ENCODE measurements at places on chromosomes 11 and 22.
A peak's percentile ranks its signal among the peaks of the same experiment; 100 is the strongest.

- peak; percentile 11 for DNase-seq
Measured at GRCh38 chr11:94800414-94800813, 32.3 kb downstream of the AMOTL1 start.

DNA sequence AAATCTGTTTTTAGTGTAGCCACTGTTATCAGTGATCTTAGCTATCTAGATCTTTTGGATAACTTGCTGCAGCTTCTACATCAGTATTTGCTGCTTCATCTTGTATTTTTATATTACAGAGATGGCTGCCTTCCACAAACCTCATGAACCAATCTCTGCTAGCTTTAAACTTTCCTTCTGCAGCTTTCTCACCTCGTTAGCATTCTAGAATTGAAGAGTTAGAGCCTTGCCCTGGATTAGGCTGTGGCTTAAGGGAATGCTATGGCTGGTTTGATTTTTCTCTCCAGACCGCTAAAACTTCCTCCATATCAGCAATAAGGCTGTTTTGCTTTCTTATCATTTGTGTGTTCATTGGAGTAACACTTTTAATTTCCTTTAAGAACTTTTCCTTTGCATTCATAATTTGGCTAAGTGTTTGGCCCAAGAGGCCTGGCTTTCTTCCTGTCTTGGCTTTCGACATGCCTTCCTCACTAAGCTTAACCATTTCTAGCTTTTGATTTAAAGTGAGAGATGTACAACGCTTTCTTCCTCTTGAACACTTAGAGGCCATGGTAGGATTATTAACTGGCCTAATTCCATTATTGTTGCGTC is 51.9 kb downstream of the LDLRAD3 start:
- no peak for DNase-seq

- no peak for DNase-seq
Measured at GRCh38 chr11:646214-646613, 9.1 kb downstream of the DRD4 start.

DNA sequence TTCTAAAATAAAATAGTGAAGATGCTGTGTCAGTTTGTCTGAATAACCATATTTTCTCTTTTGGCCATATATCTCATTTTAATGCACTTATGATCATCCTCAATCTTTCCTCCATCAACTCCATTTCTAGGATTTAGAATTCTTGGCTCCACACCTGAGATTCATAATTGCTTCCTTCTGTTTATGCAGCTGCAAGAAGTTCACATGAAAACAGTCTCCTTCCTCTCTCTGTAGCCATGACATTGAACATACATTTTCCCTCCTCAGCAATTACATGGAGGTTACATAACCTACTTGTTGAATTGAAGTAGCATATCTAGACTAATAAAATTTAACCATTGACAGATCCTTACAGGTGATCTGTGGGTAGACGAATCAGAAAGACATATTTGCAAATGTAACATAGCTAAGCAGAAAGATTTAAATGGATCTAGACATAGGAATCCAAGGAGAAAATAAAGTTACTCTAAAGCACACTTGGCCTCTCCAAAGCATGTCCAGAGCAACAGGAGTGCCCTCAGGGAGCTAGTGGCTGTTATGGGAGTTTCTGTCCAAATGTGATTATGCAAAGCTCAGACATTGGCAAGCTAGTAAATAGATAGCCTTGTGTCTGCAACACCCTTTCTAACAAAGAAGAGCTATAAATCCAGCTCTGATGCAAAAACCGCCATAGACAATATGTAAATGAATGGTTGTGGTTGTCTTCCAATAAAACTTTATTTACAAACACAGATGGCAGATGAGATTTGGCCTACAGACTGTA is 119.9 kb upstream of the MPPED2 start:
- no peak for DNase-seq

DNA sequence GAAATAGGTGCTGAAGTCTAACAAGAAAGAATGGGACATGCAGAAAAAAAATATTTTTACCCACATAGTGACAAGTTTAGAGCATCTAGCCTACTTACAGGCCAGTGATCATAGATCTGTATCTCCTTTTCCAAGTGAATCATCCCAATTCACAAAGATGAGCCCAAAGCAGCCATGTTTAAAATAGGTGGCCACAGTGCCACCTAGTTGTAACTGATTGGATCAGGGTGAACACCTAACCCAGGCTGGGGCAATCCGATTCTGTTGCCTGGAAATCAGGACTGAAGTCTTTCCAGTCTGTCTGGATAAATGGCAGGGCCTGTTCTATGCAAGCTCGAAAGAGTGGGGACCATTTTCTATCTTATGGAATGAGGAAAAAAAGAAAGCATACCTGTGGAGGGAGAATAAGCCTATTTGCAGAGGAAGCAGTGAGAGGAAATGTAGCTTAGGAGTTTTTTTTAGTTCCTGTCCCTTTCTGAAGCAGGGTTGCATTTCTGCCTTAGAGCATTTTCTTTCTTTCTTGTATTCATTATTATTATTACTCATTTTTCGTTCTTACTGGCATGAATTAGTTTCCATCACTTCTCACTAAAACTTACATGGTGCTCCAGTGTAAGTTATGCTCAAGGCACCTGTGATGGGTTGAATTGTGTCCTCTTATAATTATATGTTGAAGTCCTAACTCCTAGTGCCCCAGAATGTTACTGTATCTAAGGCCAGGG is 113.2 kb upstream of the RAG2 start:
- DNase-seq, result no peak

DNA sequence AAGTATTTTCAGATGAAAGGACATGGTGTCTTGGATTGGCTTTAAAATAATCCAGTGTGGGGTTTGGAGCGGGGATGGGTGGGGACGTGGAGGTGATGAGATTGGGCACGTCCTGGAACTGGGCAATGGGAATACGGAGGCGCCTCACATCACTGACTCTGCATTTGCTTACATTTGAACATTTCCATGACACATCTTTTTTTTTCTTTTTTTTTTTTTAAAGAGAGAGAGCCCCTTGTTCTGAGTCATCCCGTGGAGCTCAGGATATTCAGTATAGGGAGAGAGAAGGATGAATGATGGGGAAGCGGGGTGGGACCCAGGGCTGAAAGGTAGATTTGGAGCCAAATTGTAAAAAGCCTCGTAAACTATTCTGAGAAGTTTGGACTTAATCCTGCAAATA is 142.7 kb downstream of the FBXO7 start:
- DNase-seq, result no peak

DNA sequence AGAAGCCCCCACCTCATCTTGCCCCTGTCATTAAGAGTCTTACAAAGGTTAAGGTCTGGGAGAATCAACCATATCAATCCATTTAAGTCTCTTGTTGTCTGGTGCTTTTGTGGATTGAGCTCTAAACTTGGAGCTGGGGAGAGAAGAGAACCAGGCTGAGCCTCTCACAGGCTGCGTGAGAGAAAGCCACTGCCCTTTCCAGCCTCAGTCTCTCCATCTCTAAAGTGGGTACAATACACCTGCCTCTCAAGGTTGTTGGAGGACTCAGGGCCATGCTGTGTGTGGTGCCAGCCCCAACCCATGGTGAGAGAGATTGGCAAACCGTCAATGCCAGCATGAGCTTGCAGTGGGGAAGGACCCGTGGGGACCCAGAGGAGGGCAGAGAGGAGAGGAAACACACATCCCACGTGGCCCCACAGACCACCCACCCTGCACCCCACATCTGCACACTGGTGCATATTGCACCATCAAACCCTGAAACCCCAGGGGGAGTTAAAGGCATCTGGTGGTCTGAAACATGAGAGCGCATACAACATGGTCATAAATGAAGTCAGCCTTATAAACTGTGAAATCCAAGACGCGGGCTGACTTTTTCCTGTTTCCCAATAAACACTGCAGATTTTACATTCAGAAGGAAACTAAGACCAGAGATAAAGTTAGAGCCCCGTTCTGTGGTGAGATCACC is 27.5 kb upstream of the FBLN1 start:
- DNase-seq, result no peak

DNA sequence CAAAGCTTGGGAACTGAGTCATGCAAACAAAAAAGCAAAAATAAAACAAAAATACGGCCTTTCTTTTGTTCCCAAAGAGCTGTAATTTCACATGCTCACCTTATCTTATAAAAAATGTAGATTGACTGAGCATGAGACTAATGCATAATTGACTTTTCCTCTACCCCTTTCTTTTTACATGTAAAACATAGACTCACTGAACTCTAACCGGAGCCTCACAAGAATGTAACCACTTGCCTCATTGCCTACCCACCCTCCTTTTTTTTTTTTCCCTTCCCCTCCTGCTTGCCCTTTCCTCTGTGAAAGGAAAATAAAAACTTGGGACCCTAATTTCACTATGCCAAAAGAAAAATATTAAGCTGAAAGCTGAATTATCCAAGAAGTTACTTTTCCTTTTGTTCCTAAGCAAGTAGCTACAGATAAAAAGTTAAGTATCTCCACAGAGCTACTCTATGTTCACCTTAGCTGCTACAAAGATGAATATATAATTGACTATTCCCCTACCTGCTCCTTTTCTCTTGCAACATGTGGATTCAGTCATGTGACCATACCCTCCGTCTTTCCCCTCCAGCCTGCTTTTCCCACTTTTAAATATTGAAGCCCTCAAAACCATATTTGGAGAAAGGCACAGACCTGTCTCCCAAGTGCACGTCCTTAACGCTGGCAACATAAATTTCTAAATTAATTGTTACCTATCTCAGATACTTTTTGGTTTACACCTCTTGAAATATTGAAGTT is 39.6 kb upstream of the WEE1 start:
- DNase-seq, result no peak
